ENCODE measurements at places on chromosomes 6 and 20.
A peak's percentile ranks its signal among the peaks of the same experiment; 100 is the strongest.

GRCh38 chr20:38523697-38524096 lies 51.1 kb downstream of the RALGAPB start:
- DNase-seq, result no peak

DNA sequence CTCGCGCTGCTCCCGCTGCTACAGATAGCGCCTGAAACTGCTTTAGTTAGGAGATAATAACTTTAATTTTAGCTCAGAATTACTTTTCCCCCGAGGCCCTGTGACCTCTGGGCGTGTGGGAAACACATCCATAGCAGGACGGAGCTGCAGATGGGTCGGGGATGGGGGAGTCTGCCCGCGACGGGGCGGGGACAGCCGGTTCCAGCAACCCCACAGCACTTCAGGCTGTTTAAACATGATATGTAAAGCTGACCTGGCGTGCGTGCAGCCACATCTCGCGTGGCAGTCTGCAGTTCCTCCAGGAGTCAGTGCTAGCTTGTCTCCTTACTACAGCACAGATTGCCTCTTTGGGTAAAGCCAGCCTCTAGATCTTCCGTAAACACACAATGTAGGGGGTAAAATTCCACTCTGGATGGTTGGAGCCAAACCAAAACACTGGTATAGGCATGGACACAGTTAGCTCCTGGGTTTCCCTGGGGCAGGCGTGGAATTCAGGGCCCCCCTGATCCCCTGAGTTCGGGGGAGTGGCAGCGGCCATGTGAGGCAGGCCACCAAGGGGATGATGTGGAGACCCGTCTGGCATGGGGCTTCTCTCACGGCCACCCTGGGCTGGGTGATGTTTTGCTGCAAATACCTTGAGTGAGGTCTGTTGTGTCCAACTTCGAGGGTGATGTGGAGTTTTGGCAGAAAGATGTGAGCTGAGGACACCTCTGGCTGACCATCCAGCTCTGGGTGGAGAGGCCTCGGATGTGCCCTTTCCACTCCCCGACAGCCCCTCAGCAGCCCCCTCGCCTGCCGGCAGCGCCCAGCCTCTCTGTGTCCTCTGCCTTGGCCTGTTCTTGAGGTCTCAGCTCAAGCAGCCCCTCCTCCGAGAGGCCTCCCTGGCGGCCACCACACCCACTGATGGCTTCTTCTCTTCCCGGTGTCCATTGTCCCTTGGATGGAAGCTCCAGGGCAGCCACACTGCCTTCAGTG lies 214.5 kb downstream of the TAF4 start:
- DNase-seq, result no peak

DNA sequence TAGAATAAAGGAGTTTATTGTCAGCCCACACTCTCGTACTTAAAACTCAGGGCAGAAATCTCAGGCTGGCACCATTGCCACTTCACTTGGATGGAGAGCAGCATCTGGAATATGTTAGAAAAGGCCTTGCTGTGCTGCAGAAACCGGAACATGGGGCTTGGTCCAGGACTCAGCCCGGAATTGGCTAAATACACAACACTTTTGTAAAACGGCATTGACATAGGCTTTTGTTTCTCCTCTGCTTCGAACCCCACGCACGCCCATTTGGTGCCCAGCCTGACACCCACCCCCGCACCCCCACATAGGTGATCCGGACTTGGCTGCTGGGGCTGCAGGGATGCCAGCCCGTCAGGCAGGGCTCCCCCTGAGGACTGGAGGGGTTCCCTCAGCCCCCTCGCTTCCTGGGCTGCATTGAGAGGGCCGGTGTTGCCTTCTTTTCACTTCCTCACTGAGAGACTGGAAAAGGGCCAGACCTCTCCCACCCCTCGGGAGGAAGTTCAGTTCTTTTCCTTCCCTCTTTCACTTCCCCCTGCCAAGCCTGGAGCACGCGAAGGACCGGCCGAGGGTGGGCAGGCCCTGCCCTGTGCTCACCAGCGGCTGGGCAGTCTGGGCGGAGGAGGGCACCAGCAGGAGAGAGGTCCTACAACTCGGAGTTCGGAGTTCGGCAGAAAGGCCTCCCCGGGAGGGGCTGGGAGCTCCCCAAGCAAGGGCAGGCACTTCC lies 17.9 kb upstream of the CST3 start:
- no peak for DNase-seq

- DNase-seq, result peak; percentile 12
Measured at GRCh38 chr6:84575264-84575663, 189.1 kb downstream of the TBX18 start.

GRCh38 chr20:8155229-8155628 lies 23.2 kb downstream of the PLCB1 start:
- DNase-seq, result no peak

DNA sequence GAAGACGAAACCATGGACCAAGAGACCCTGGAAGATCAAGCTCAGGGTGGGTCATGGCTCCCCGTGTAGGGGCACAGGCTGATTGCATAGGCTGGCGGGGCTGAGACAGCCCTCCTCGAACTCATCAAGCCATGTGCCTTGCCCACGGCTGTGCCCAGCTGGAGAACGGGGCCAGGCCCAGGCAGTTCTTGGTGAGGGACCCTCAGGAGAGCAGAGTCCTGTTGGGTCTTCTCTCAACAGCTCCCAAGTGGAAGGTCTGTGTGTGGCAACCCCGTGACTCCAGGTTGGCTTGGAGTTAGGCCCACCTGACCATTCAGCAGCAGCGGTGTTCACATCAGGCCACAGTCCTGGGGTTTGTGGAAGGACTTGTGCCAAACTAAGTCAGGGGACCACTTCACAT lies 276.5 kb downstream of the QKI start:
- no peak for DNase-seq

DNA sequence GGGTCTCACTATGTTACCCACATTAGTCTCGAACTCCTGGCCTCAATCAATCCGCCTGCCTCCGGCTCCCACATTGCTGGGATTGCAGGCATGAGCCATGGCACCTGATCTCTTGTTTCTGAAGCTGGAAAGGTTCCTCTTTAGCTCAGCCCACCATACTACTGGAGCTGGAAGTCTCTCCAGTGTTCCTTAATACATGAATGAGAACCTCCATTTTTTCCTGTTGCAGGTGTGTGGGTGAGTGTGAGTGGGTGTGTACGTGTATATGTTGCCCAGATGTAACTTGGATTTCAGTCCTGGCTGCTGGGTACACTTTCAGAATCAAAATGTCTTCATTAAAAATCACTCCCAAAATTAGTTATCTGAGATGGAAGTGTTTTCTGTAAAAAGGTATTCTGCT lies 11.1 kb downstream of the PNPLA1 start:
- DNase-seq, result no peak

GRCh38 chr6:157438611-157439111 lies 57.7 kb downstream of the ZDHHC14 start:
- no peak for DNase-seq
